ENCODE measurements at places on chromosomes 1 and 21.

- DNase-seq: peak; percentile 7
Measured at GRCh38 chr1:241972703-241973369, 15.3 kb downstream of the BECN2 start.

DNA sequence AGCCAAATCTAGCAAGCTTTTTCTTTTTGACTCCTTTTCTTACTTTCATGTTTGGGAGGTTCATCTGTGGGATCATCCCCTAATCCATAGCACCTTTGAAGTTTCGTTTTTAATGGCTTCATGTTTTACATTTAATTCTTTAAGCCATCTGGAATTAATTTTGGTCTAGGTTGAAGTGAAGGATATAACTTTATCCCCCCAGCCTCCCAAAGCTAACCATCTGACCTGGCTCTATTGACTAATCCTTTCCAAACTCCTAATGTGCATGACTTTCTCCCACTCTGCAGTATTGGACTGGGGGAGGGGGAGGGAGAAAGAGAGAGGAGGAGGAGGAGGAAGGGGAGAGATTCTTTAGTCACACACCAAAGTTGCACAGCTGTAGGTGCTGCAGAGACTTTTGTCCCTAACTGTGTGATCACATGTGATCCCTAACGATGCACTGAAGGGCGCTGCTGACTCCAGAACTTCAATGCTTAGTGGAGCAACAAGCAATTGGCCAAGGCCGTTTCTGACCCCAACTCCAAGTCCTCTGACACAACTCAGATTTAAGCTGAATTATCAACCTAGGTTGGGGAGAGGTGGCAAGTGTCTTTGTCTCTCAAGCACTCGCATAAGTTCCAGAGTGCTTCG is 191.6 kb downstream of the HUNK start:
- no peak for DNase-seq

DNA sequence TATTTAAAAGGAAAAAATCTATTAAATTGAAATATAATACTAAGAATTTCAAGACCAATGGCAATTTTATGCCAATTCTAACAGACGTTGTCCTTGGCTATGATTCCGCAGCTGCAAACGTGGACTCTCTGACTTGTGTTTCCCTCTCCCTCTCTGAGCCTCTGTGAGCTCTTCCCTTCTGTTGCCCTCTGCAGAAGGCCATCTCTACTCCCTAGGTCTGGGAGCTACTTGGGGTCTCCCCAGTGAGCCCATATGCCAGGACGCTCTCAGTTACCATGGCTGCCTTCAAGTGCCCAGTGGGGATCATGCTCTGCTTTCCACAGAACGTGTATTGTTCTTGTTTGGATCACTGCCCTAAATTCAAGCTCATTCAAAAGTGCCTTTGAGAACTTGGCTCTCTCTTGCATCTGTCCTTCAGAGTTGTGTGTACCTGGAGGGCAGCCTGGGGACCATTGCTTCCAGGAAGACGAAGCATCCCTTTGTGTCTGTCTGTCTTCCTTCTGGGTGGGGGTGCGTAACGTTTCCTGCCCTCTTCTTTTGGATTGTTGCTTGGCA is 97.5 kb upstream of the TSPAN2 start:
- no peak for DNase-seq

GRCh38 chr1:156816561-156817328 is at the start of gene SH2D2A:
TSS of gene SH2D2A (minus strand) at chr1:156816848. CDS start at chr1:156816708, 140 bp downstream.
- DNase-seq: no peak

DNA sequence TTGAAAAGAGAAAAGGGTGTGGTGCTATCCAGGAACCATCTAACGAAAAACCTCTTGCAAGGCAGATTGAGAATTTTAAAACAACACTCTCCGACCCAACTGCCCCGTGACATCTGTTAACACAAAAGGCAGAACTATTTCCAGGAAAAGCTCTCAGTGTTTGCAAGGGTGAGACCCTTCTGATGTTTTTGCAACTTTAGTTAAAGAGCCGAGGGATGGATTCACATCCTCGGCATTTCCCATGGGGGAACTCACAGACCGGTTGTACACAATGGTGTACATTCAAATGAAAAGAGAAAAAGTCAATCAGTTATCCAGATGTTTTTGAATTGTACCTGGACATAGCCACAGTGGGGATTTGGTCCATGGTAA is 120.0 kb downstream of the NGF start:
- no peak for DNase-seq

DNA sequence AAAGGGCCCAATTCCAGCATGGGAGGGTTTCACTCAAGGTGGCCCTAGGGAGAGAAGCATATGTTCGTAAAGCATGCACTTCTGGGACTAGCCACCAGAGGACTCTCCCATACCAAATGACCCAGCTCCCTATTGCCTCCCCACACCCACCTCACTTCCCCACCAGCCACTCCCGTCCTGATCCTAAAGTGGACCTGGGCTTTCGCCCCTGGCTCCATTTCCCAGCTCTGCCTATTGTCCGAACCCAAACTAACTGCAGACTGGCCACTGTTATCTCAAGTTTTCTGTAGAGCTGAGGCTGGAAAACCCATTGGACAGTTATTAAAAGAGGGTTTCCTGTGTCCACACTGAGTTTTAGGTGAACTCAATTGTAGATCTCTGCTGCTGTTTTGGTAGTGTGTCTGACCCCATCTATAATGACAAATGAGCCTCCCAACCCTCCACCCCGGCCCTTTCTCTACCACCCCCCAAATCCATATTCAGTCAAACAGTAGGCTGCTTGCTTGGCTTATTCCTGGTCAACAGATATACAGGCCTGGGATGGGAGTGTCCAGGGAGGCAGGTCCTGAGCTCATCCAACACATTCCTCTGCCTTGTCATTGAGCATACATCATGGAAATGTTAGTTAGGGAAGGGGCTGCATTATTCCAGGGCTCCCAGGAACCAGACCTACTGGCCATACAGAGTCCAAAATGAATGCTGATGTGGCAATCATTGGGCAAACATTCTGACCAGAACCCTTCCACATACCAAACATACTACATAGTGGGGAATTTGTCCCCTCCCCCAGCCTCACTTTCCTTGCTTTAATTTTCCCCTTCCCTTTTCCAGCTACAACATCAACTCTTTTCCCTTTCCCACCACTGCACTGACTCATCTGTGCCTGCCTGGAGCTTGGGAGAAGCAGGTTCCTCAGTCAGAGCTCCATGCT is 59.2 kb downstream of the ABCA4 start:
- DNase-seq: peak; percentile 27

- no peak for DNase-seq
Measured at GRCh38 chr1:86872086-86872485, 41.8 kb downstream of the SELENOF start.

- DNase-seq: no peak
Measured at GRCh38 chr1:226990133-226990716, 50.1 kb downstream of the COQ8A start.

Data from SHP77 treated with DMSO at 0.1 percent for 48 hours (cell line).